Stimulated activated CD4-positive, alpha-beta T cell treated with anti-CD3 and anti-CD28 coated beads, Interleukin-1b, Interleukin-23, amount 100 ng/mL, for 1 hour (primary cell): ENCODE measurements at places on chromosomes 1 and 21.

- no peak for DNase-seq
Observed at GRCh38 chr1:76833151-76833550, 34.1 kb upstream of the ST6GALNAC5 start.

DNA sequence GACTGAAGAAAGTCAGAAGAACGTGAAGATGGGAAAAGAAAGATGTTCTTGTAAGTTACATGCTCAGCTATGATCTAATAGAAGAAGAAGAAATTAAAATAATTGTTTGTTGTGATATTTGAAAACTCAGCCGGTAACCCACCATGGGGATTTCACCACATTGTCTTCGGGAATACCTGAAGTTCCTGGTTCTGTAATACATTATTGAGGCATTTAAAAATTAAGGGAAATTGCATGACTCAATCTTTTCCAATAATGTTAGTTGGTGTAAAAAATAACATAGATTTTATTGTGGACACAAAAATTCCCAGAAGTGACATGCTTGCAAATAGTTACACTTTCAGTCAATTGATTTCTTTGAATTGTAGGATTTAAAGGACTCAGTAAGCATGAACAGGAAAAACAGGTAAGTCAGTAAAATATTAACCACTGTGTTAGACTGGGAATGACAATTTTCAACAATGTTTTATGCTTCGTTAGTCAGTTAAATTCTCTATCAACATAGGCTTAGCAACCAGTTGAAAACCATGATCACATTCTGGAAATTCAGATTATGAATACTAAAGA lies 745.1 kb downstream of the LTN1 start:
- DNase-seq: no peak

DNA sequence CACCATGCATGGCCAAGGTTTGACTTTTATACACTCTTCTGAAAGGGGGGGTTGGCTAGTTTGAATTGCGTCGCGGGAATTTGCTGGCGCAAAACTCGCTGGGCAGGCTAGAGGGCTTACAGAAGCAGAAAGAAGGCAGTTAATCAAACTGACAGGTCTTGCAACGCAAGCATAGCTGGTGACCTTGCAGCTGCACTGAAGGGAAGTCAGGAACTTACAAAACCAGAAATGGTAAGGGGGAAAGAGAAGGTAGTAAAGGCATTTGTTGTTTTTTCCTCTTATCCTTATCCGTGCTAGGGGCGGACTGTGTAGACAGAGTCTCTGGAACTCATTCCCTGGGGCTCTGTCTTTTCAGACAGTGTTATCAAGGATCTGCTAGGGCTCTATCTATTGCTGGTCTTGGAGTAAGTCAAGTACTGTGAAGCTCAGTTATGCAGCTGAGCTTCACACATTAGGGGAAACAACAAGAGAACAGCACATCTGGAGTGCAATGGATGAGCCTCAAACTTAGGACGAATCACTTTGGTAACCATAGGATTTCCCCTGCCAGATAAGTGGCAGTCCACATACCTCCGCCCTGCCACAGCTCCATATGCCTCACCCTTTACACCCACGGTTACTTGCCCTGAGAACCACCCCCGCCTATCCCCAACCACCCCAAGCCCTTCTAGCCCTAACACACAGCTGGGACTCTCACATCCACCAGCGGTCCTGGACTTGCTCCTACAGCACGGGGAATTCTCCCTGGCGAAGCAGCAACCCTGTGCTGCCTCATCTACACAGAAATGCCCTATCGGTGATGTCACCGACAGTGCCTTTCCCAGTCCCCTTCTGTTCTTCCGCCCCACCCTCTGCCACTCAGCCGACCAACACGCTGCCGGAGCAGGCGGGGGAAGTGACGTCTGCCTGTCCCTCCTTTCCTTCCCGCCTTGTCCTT lies 251.4 kb downstream of the FAM72C start:
- DNase-seq: no peak

DNA sequence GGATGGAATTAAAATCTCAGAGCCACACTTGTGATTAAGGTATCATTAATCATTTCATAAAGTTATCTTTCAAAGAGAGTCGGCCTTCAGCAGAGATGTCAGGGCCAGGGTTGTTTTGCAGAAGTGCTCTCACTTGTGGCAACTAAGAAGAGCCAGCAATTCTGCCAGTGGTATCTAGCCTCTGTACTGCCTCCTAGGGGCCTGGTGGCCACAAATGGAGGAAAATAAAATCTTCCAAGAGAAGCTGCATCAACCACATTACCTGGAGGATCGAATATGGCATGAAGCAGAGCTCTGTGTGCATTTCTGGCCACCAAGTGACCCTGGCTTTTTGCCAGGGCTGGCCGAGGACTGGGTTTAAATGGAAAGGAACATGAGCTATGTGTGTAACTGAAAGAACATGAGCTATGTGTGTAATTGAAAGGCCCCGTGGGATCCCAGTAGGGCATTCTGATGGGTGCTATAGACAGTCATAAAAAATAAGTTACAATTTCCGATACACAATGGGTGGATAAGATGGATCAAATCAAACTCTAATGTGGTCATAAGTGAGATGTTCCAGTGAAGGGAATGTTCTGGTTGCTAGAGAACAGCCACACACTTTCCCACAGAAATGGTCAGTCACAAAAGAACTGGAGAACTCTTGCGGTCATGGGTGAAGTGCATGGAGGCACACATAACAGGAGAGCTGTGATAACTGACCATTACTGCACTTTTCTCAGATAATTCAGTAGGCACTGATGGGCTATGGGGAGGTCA lies 335.8 kb downstream of the CAMTA1 start:
- DNase-seq: no peak

- DNase-seq: no peak
Observed at GRCh38 chr1:77668924-77669449, 13.5 kb downstream of the ZZZ3 start.

DNA sequence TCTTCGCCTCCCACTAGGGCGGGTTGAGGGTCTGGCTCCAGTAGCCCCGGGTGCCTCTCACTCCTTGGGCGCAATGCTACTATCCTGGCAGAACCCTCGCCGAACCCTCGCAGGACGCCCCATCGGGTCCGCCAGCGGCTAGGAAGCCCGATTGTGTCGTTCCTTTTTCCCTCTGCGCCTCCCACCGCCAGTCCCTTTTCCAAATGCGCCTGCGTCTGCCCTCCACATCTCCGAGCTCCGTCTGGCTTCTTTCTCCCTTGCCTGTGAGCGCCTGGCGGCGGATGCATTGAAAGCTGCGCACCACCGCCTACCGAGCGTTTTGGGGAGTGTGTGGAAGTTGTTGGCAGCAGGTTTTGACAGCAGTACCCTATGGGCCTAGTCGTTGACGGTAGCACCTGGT lies 1.0 kb upstream of the DIRAS3 start:
- DNase-seq: no peak

DNA sequence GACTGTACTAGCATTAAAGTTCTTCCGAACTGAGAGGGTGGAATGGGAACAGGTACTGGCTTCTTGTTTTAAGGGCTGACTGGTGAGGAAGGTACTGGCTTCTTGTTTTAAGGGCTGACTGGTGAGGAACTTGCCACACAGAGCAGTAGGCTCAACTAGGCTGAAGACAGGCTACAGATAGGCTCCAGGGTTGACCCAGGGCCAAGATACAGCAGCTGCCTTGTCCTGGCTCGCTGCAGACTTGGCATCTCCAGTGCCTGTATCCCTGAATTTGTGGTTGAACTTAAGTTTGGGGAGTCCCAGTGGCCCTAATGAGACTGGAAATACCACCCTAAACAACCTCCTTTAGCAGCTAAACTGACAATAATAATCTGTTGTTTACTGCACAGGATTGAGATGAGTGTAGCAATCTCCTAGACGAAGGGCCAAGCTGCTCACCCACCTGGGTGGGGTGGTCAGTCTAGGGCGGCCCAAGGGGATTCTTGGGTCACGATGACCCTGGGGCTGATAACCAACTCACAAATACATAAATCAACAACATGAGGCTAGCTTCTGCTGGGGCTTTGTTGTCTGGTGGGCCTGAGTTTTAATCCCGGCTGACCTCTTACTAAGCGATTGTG lies 227.1 kb downstream of the DISC1 start:
- DNase-seq: no peak

DNA sequence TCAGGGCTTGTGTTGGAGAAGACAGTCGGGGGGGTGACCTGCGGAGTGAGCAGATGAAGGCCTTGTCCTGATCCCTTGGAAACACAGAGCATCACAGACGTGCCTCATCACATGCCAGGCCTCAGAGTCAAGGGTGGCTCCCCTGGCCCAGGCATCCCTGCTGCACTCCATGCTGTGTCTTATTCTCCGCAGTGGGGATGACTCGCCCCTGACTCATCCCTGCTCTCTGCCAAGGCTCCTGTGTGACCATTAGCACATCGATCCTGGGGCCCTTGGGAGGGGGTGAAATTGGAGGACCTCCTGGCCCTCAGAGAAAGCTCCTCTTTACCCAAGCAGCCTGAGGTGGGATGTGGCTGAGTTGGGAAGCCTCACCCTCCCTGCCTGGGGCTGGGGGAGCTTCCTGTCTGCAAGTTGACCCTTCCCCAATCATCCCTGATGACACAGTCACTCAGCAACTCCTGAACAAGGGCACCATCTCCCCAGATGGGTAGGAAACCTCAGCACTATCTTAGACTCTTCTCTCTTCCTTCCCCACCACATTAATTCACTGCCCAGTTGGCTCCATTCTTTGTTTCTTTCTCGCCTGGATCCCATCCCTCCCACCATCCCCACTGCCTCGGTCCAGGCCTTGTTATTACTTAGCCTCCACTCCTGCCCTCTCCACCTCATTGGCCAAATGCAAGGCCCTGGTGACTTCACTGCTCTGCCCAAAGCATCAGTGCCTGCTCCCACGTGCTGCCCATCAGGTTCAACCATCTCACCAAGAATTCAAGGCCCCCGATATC lies 74.6 kb downstream of the CAMK2N1 start:
- DNase-seq: no peak

DNA sequence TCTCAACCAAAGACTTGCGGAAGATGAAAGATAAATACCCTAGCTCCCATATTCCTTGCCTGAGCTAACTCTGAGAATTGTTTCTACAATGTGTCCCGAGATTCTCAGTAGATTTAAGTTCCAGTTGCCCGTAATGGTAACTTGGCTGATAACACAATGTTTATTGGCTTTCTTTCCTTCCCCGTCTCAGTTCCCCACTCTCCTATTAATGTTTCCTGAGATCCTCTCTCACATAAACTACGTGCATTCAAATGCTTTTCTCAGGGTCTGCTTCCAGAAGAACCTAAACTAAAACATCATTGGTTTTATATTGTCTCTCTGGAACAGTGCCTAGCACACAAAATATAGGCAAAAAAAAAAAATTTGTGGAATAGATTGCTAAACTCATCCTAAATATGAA lies 794.2 kb upstream of the ADGRL2 start:
- no peak for DNase-seq

DNA sequence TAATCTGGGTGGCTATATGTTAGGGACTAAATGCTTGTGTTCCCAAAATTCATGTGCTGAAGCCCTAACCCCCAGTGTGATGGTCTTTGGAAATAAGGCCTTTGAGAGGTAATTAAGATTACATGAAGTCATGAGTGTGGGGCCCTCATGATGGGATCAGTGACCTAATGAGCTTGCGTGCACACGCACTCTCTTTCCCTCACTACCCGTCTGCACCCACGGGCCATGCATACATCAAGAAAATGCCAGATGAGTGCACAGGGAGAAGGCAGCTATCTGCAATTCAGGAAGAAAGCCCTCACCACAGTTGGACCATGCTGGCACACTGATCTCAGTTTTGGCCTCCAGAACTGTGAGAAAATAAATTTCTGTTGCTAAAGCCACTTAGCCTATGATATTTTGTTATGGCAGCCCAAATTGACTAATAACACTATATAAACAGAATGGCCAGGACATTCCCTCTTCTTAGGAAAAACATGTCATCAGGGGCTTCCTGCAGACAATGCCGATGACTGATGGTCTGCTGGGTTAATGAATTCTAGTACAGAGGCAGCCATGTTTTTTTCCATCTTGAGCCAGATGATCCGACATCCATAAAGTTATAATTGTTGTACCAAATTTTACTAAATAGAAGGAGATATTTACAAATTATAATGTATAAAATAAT lies 18.1 kb upstream of the MYOG start:
- no peak for DNase-seq
